ENCODE measurements at places on chromosomes 4 and X.

DNA sequence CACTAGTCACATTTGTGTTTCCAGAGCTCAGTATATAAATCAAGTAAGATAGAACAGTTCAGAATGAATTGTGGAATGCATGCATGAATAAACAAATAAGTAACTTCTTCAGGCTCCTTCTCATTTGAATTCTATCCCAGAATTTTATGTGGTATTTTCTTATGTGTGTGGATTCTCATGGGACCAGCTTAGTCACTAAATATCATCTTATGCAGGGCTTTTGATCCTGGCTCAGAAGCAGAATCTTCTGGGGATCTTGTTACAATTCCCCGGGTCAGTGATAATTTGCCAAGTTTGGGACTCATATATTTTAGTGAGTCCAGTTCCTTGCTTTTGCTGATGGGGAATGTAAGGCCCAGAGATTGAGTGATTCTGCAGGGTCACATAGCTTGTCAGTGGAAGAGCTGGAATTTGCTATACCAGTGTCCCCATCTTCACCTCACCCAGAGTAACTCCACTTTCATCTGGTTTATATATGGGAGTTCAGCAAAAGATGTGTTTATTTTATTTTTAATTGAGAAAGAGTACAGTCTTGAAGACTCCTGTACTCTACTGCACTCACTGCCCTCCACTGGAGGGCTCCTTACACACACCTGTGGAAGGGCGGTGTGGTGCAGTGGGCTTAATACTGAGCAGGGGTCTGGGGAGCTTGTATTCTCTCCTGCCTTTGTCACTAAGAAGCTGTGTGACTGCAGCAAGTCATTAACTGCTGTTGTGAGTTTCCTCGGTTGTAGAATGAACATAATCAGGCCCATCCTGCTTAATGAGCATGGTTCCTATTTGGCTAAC, 198.2 kb upstream of the CXorf66 start:
- DNase-seq: no peak

DNA sequence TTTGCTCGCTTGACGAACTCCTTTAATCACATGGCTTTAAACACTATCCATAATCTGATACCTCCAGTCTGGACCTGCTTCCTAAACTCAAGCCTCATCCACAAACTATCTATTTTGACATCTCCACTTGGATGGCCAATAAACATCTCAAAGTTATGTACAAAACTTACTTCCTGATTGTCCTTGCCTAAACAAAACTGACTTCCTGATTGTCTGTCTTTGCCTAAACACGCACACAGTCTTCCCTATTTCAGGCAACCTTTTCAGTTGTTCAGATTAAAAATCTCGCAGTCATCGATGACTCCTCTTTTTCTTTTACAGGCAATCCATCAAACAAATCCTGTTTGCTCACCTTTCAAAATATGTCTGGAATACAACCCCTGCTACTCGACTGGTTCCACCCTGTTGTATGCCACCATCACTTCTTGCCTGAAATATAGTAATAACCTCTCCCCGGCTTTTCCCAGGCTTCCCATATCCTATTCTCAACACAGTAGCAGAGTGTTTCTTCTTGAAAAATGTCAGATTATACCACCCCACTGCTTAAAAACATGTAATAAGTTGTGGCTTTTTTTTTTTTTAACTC, 39.0 kb downstream of the ATOH1 start:
- no peak for DNase-seq

GRCh38 chr4:100288811-100289529, 98.7 kb upstream of the DDIT4L start:
- no peak for DNase-seq

GRCh38 chr4:156825074-156825473, 146.5 kb downstream of the PDGFC start:
- no peak for DNase-seq

DNA sequence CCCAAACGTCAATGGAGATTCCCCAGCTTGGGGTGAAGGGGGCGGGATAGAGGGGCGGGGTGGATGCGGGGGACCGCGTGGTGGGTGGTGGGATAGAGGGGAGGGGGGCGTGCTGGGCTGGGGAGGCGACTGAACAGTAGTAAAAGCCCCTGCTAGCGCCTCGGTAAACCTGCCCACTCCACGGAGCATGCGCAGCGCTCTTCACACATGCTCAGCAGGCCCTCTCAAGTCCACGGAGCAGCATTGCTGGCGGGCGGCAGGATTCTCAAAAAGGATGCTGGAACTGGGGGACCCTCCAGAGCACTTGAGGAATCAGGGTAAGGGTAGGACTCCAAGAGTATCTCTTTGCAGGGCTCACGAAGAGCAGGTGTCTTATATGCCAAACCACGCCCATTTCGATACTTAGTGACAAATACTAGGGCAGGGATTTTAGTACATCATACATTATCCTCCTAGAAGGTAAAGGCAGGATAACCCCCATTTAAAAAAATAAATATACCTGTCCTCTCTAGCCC, 378 bp upstream of the RPS6KA6 start:
- DNase-seq: no peak

GRCh38 chr4:105474099-105474518, 247 bp upstream of the PPA2 start:
- no peak for DNase-seq

DNA sequence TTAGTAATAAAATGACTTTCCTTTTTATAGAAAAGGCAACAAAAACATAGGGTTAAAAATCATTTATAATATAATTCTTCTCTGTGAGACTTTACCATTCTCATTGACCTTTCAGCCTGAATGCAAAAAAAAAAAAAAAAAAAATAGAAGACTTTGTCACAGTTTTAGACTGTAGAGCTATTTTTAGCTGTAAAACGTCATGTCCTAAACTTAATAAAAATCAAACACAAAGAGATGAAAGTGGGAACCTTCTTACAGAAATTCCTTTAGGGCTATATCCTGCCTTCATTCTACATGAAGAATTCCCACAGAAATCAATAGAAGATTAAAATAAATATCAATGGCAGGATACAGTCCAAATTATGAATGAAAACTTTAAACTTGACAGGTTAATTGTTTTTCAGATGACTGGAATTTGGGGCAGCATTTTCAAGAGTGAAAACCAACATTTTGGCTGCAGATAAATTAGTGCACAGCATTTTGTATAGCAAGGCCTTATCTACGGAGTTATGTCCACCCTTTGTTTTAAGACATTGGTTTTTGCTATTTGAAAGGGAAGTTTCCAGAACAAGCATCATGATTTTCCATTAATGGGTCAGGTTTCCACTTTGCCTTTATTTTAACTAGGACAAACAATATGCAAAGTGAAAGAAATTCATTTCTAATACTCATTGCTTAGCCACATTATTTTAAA, 219.5 kb downstream of the SPCS3 start:
- DNase-seq: no peak

GRCh38 chr4:58061967-58062366, 951.8 kb upstream of the IGFBP7 start:
- no peak for DNase-seq

GRCh38 chr4:128470492-128471053, 183.0 kb upstream of the PGRMC2 start:
- DNase-seq: no peak

GRCh38 chrX:40171513-40172400, 74.0 kb upstream of the BCOR start:
- no peak for DNase-seq

GRCh38 chr4:82599336-82599735, 37.5 kb upstream of the TMEM150C start:
- no peak for DNase-seq

GRCh38 chr4:20017777-20018115, 234.0 kb upstream of the SLIT2 start:
- DNase-seq: no peak

DNA sequence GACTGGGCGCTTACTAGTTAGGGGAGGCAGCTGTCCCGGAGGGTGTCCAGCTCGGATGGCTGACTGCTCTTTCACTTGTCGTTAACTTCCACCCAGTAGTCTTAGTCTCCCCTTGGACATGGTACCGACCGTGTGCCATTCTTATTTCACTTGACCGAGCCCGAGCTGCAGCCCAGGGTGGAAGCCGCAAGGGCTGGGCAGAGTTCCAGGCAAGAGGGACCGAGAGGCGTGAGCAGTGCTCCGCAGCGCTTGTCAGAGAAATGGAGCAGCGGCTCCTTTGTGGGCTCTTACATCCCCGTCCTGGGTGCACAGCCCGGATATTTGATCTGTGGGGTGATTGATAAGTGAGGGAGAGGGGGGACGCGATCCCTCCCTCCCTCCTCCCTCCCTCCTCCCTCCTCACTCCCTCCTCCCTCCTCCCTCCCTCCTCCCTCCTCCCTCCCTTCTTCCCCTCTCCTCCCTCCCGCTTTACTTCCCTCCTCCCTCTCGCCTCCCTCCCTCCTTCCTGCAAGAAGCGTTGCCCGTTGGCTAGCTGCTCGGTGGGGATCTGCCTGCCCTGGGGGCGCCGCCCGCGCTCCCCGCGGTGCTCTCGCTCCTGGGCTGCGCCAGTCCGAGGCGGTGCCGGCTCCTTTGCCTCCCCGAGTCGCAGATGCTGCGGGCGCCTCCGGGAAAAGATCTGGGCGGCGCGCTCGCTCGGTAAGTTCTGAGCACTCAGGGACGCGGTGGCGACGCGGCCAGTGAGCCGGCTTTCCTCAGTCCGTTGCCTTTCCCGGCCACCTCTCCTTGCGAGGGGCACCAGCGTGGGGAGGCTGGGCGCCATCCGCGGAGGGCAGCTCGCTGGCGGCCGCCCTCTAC, at the start of gene SLITRK2:
TSS of gene SLITRK2 (plus strand) at position 499 of the 855 bp plus-strand sequence. CDS start 4,597 bp downstream, outside the sequence.
- DNase-seq: no peak

Data from activated CD4-positive, alpha-beta T cell treated with anti-CD3 and anti-CD28 coated beads, Interleukin-2, amount 50 U/mL, for 24 hours (primary cell).